Keratinocyte (primary cell): ENCODE measurements at places on chromosomes 6 and 20.
A peak's percentile ranks its signal among the peaks of the same experiment; 100 is the strongest.

- H3K4me1 ChIP-seq, result peaks cover 4% of the 10 kb centered on the region
- peaks cover 3% of the 10 kb centered on the region for H3K36me3 ChIP-seq
- H3K27me3 ChIP-seq, result no peaks in the 10 kb centered on the region
- no peak overlapping the region for H3K4me3 ChIP-seq
- DNase-seq, result no peak
- H3K27ac ChIP-seq, result no peak overlapping the region
Observed at GRCh38 chr6:38588631-38589366, 50.9 kb downstream of the BTBD9 start.

DNA sequence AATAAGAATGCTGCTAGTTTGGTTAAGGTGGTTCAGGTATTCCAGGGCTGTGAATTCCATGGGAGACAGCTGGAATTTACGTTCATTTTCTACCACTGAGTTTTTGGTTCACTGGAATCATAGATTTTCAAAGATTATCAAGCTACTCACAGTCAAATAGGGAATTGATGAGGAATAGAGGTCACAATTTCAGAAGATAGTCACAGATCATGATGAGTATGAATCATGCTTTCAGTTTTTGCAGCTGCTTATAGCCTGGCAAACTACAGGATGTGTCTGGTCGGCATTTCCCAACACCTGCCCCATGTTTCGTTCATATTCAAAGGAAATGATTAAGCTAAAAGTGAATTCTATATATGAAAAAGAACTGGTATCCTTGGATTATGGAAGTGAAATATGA lies 58.7 kb downstream of the BCKDHB start:
- H3K27ac ChIP-seq, result peak overlapping the region; percentile 57
- no peaks in the 10 kb centered on the region for H3K27me3 ChIP-seq
- no peak overlapping the region for H3K4me3 ChIP-seq
- DNase-seq, result no peak
- H3K4me1 ChIP-seq, result peaks cover 28% of the 10 kb centered on the region

- no peaks in the 10 kb centered on the region for H3K27me3 ChIP-seq
- no peak overlapping the region for H3K27ac ChIP-seq
- H3K4me1 ChIP-seq, result no peaks in the 10 kb centered on the region
- no peaks in the 10 kb centered on the region for H3K36me3 ChIP-seq
- DNase-seq, result no peak
Observed at GRCh38 chr20:52751571-52751970, 220.6 kb upstream of the TSHZ2 start.

GRCh38 chr20:17155401-17155800 lies 71.4 kb upstream of the PCSK2 start:
- no peaks in the 10 kb centered on the region for H3K36me3 ChIP-seq
- no peak for DNase-seq
- no peaks in the 10 kb centered on the region for H3K27me3 ChIP-seq
- no peaks in the 10 kb centered on the region for H3K4me1 ChIP-seq
- no peak overlapping the region for H3K27ac ChIP-seq

- H3K4me3 ChIP-seq, result no peak overlapping the region
- no peak for DNase-seq
- H3K27me3 ChIP-seq, result no peaks in the 10 kb centered on the region
Observed at GRCh38 chr6:109165392-109165974, 70.2 kb downstream of the CEP57L1 start.

GRCh38 chr6:2753110-2753489 lies 2.4 kb upstream of the MYLK4 start:
- no peaks in the 10 kb centered on the region for H3K27me3 ChIP-seq
- no peak overlapping the region for H3K4me3 ChIP-seq
- no peaks in the 10 kb centered on the region for H3K4me1 ChIP-seq
- H3K27ac ChIP-seq, result no peak overlapping the region

DNA sequence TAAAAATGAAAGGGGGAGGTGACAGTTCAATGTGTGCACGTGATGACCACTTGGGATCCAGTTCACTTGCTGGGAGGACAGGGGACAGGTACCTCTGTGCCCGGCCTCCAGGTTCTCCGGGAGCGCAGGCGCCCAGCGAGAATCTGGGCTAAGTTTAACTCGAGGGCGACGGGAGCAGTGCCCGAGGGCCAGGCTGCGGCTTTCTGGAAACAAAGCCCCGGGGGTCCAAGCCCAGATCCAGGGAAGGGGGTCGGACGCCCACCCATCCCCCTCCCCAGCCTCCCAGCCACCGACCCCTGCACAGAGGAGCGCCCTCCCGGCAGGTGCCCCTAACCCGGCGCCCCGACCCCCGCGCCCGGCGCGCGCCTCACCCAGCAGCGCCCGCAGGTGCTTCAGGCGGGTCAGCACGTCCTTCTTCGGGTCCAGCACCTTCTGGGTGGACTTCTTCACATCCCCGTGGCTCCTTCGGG lies 405 bp downstream of the RALGAPA2 start:
- peak overlapping the region; percentile 66 for H3K4me3 ChIP-seq
- H3K36me3 ChIP-seq, result no peaks in the 10 kb centered on the region
- no peak for DNase-seq
- H3K27ac ChIP-seq, result peak overlapping the region; percentile 80

GRCh38 chr6:149440735-149441671 lies 40.9 kb downstream of the SUMO4 start:
- DNase-seq, result no peak
- H3K4me3 ChIP-seq, result no peak overlapping the region
- H3K36me3 ChIP-seq, result no peaks in the 10 kb centered on the region
- H3K4me1 ChIP-seq, result no peaks in the 10 kb centered on the region

DNA sequence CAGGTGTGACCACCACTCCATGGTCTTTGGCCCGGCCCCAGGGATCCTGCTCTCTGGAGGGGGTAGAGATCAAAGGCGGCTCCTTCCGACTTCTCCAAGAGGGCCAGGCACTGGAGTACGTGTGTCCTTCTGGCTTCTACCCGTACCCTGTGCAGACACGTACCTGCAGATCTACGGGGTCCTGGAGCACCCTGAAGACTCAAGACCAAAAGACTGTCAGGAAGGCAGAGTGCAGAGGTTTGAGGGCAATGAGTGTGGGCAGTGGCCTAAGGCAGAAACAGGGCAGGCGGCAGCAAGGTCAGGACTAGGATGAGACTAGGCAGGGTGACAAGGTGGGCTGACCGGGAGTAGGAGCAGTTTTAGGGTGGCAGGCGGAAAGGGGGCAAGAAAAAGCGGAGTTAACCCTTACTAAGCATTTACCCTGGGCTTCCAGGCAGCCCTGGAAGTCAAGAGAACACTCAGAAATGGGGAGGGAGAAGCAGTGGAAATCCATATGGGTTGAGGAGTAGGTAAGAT lies 533 bp downstream of the CFB start:
- peaks cover 8% of the 10 kb centered on the region for H3K27me3 ChIP-seq
- H3K36me3 ChIP-seq, result peaks cover 4% of the 10 kb centered on the region
- DNase-seq, result no peak
- H3K4me3 ChIP-seq, result no peak overlapping the region
- no peak overlapping the region for H3K27ac ChIP-seq
